ENCODE measurements at places on chromosomes 5 and 9. TPM values are rescaled to one million over a fixed set of nuclear protein-coding genes. Genes with fewer than 3 reads are reported as not detected.

Gene FCHO2
- polyA plus RNA-seq, result 32.7 TPM

Gene IZUMO3
- polyA plus RNA-seq, result not detected

GRCh38 chr5:96680759-96681470, 18.7 kb downstream of the CAST start:
- no peak for DNase-seq

DNA sequence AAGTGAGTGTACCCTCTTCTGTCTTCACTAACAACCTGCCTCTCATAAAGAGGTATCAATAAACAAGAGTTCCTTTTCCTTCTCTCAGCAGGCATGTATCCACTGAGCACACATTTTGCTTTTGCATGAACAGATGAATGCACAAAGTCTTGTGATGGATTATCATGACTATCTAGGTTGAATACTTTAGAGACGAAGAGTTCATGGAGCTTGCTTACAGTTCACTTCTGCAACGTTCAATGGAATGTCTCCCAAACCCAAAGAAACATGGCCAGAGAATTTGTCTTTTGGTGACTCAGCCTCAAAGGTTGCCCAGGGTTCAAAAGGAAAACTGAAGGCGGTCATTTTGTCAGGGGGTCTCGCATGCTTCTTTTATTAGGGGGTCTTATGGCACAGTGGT, 55.4 kb downstream of the BRINP1 start:
- DNase-seq, result no peak

Gene HK3
- polyA plus RNA-seq, result 0.18 TPM

DNA sequence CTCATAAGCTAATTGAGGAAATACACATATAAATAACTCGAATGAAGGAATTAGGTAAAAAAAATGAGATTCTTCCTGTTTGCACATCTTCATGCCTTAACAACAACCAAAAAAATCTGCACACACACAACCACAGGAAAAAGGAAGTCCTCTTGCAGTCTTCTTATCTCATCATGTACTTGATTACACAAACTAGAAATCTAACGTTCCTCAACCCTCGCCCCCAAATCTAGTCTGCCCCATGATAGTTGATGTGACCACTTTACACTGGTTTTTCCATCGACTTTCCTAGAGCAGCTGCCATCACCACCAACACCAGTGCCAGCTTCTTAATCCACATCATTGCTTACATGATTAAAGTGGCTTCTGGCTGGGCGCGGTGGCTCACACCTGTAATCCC, 31.2 kb upstream of the RNU6ATAC start:
- DNase-seq, result no peak

DNA sequence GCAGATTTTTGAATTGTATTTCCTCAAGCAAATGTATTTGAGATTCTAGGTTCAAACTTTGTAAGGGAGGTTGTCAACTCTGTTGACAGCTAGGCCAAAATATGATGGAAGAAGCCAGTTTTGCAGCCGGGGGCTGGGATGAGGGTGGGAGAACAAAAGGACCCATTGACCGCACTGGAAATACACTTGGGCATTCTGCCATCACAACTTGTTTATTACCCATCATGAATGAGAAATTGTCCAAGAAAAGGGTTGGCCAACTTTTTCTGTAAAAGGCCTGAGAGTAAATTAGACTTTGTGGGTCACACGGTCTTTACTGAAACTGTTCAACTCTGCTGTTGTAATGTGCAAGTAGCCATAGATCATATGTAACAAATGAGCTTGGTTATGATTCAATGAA, 221.3 kb upstream of the KLF9 start:
- DNase-seq, result no peak

- DNase-seq, result peak; percentile 57
These were observed 475.7 kb upstream of the TNC start for GRCh38 chr9:115593587-115594091.
